ENCODE measurements at places on chromosomes 3 and 15.

GRCh38 chr3:128875556-128876120, 3.8 kb upstream of the ACAD9 start:
- DNase-seq, result peak; percentile 43

GRCh38 chr15:94185547-94186236, 45.7 kb upstream of the MCTP2 start:
- no peak for DNase-seq

DNA sequence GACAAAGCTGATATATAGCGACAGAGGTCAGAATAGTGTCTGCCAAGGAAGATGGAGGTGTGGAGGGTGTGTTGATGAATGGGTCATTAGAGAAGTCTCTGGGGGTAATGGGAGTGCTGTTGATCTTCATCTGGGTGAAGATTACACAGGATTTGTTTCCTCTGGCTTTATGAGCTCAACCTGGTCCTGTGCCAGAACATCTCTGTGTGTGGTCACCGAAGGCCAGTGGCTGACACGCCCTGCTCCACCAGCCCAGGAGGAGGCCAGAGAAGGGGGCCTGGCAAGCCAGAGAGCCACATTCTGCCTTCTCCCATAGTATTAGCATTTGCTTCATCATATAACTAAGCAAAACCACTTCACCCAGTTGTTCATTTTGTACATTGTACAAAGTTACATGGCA, 121.1 kb downstream of the ZNF621 start:
- DNase-seq, result no peak

DNA sequence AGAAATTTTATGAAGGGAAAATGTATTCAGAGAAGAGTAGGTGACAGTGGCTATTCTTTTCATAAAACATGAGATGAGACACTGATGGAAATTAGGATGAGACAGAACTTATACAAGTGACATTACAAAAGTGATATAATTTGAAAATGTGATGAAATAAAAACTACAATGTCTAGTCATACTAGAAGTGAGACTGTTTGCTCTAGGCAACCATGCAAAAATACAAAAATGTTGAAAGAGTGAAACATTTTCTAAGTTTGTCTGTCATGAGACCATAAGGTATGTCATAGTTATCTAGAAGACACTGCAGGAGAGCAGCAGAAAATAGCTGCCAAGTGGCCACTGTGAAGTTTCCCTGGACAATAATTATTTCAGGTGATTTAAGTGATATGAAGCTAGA, 459.5 kb downstream of the DIPK2A start:
- no peak for DNase-seq

DNA sequence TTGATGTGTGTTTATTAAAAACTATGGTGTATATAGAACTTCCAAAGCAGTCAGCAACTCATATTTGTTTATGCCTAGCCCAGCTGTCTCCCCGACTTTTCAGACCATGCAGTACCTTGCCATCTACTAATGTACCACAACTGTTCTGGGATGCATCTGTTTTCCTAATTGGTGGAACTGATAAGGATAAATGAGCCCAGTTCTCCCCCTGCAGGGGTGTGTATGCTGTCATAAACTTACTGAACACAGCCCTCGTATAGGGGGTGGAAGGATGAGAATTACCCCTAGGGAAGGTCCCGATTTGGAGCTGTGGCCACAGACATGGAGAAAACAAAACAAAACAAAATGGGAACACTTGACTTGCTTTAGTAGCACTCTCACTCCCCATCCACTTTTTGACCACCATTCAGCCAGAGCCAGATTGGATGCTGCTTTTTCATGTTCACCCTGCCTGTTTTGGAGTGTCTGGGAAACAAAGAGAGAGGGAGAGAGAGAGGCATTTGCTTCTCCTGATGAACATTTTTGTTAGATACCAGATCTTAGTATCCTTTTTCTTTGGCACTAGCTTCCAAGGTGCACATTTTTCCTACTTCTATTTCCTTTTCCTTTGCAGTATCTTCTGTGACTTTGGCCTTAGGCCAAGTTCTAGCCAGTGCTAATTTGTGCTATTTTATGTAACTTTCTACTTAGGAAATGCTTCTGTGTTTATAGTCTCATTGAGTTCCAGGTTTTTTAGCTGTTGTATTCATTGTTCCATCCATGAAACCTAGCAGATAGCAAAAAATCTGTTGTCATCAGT, 29.1 kb downstream of the CADM2 start:
- no peak for DNase-seq

- DNase-seq, result no peak
Observed at GRCh38 chr3:167743799-167744198, 8.3 kb downstream of the SERPINI1 start.

GRCh38 chr3:108088146-108088545, 2.7 kb downstream of the CD47 start:
- DNase-seq, result no peak

All from activated effector memory CD4-positive, alpha-beta T cell treated with Interleukin-2 at 50 U/mL for 16 hours (primary cell).